HL-60 (cell line): ENCODE measurements at places on chromosomes 11 and 22.

GRCh38 chr11:45238724-45239123 is 47.4 kb downstream of the SYT13 start:
- DNase-seq = no peak

GRCh38 chr11:69910519-69911309 is 91.5 kb upstream of the FGF3 start:
- DNase-seq = no peak

GRCh38 chr22:48389916-48390315 is 1437.8 kb downstream of the BRD1 start:
- no peak for DNase-seq

DNA sequence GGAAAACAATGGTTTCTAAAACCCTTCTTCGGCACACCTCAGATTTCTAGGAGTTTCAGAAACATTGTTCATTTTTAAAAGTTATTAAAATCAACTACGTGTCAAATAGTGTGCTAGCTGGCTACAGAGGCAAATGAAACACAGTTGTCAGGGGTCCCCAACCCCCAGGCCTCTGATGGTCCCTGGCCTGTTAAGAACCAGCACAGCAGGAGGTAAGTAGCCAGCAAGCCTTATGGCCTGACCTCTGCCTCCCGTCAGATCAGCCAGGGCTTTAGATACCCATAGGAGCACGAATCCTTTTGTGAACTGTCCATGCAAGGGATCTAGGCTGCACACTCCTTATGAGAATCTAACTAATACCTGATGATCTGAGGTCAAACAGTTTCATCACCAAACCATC is 648.2 kb downstream of the FAM181B start:
- DNase-seq = no peak

DNA sequence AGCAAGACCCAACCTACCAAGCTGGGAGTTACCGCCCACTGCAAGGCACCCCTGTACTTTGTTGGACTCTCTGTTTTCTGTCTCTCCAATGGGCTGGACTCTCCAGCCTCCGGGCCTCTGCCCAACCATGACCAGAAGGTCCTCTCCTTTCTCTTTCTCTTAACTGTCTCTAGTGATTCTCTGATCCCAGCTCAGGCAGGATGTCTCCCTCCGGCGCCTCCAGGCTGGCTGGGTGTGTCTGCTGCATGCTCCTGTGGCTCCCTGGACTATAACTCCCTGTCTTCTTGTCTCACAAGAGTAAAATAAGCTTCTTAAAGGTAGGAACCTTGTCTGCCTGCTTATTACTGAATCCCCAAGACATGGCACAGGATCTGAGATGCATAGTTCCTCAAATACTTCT is 36.3 kb downstream of the TIMP3 start:
- DNase-seq = no peak

GRCh38 chr22:42872821-42873220 is 15.7 kb upstream of the ARFGAP3 start:
- no peak for DNase-seq
